Jurkat, Clone E6-1 (cell line): ENCODE measurements at places on chromosomes 2 and 18.

DNA sequence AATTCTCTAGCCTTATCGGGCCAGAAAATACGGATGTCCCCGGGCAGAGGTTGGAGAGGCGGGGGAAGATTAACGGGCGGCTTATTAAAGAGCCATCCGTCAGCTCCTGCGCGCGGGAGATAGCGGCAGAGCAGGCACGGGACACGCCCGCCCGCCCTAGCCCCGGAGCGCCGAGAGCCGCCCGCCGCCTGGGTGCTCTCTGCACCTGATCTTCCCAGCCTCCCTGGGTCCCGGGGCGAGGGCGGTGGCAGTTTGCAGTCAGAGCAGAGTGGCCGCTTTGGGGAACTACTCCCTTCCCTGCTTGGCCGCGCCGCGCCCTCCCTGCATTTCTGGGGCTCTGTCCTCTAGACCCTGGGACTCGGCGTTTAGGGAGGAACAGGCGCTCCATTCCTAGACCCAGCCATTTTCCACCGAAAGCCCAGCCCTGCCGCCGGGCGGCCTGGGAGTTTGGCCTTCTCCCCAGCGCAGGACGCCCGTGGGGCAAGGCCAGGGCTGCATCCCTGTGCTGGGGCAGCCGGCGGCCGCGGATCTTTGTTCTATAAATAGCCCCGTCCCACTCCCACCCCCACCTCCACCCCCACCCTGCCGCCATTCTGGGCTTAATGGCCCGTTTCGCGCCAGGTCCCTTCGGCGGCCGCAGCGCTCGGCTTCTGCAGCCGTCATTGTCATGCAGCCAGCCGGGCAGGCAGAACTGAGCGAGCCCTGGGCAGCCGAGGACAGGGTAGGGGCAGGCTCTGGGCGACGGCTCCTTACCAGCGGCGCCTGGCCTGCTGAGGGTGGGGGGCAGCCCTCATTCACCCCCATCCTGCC, 6.6 kb downstream of the GAD1 start:
- DNase-seq: no peak

DNA sequence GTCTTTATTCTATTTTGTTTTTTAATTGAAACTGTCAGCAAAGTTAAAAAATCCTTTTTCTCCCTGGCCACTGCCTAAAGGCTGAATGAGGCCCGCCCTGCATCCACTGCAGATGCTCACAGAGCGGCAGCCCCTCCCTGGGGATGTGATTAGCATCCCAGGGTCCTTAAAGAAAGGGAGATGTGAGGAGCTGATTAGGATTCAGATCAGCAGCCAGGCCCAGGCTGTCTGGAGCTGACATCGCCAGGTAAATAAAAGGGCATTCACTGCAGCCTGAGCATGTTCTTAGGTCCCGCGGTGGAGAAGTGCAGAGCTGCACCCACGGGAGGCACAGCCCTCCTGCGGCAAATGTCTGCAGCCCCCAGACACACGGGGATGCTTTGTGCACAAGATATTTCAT, 83.8 kb downstream of the LONRF2 start:
- DNase-seq: no peak

DNA sequence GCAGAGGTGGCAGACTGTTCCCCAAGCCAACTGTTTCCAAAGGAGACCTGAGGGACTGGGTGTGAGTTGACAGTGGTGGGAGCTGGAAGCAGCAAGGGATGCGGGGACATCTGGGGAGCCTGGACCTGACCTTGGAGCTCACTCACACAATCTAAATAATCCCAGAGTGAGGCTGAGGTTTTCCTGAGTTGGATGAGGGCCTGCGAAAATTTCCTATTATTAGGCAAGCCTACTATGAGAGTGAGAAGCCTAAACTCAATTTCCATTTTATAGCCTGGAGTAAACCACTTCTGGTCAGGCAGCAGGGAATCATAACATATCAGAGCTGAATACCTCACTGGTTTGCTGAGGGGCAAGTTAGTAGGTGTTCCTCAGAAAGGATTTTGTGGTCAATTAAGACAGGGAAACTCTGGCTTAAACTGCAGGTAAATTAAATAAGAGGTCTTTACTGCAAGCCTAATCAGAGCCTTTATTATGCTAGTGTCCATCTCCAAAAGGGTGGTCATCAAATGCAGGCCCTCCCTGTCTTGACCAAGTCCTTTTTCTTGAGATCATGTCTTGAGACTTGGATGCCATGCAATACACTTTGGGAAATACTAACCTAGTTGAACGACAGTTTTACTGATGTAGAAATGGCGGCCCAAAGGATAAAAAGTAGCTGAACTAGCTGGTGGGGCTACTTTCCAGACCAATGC, 1.7 kb upstream of the COX5B start:
- no peak for DNase-seq

- no peak for DNase-seq
Observed at GRCh38 chr18:3368193-3368592, 81.8 kb upstream of the TGIF1 start.

DNA sequence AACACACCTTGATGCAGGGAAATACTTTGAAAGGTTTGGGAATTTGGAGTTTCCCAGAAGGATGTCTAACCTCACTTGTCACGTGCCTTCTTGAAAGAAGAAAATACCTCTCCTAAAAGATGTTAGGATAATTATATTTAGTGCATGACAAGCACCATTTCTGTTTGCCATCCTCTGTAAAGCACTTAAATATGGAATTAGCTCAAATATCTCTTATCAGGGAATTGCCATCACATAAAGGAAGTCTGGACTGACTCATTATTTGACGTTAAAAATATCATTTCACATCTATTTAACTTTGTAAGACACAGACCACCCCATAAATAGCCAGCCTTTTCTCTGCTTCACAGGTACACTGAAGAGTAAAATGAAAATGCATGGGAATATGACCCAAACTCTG, 140.1 kb downstream of the STK39 start:
- DNase-seq: no peak

GRCh38 chr18:25535495-25535894, 183.5 kb upstream of the ZNF521 start:
- no peak for DNase-seq
